ENCODE measurements at places on chromosomes 2 and 18.

DNA sequence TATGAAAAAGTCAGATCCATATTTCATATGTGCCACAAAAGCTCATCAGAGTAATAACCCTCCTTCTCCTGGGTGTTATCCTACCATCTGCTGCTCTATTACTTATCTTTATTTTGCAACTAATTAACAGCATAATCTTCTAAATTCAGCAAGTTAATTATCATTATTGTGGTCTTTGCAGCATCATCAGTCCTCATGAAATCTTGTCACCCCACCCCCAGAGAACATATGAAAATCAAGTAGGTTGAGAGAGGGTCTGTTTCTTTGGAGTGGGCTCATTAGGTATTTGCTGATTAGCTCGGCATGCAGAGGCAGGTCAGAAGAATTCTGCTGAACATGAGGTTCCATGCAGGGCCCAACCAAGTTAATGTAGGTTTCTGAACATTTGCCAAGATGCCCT, 64.8 kb downstream of the ATF2 start:
- DNase-seq: no peak

GRCh38 chr18:59002974-59003594, 136.6 kb upstream of the SEC11C start:
- DNase-seq: no peak

DNA sequence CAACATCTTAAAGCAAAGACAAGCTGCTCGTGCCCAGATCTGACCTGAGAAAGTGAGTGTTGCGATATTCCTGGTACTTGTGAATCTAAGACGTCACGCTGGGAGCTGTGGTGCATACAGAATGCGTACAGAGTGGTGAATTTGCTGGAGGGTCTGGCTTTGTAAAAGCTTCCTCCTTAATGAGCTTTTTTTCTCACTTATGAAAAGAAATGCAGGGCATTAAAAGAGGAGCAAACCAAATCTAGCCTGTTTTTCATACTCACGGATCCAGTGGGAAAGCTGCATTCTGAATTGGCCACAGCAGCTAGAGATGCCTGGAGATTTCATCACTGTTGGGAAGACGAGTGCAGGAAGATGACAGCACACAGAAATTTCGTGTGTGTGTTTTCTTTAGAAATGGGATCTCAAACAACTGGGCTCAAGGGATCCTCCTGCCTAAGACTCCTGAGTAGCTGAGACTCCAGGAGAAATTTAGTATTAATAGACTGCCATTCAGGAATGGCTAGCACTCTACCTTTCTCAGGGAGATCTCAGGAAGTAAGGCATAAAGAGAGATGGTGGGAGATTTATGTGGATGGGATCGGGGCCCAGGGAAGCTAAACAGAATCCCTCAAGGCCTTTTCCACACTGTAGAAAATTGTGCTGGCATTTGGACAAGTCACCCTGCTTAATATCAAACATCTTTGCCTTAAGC, 181.3 kb downstream of the ALPK2 start:
- DNase-seq: no peak

GRCh38 chr2:39216346-39217191, 27.2 kb downstream of the CDKL4 start:
- DNase-seq: no peak

DNA sequence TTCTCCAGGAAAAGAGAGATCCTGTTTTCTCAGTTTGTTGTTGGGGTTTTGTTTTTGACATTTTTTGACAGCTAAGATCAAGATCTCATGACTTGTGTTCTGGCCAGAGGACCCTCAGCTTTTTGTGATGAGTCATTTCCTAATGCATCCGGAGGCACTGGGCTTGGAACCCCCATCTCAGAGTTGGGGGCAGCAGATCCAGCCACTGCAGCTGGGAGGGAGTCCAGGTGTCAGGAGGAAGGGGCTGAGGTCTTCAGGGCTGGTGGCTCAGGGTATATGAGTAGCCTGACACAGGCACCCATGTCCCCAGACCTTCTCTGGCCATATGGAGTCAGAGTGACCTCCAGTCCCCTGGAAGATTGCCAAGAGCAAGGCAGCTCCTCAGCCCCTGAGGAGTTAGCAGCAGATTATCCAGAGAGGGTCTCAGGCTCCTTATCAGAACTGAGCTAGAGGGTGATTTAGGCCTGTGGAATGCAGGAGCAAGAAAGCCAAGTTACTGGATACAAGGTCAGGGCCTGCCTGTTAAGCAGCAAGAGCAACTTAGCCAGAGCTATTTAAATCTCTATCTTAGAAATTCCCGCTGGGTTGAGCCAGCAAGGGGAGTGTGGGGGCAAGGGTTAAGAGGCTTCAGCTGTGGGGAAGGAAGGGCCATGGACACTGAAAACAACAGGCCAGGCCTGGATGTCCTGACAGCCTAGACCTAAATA, 62.4 kb downstream of the TANC1 start:
- DNase-seq: no peak

- DNase-seq: no peak
Measured at GRCh38 chr2:105487142-105488069, 88.6 kb upstream of the FHL2 start.

GRCh38 chr18:59143441-59143840, 3.8 kb downstream of the SEC11C start:
- DNase-seq: no peak

DNA sequence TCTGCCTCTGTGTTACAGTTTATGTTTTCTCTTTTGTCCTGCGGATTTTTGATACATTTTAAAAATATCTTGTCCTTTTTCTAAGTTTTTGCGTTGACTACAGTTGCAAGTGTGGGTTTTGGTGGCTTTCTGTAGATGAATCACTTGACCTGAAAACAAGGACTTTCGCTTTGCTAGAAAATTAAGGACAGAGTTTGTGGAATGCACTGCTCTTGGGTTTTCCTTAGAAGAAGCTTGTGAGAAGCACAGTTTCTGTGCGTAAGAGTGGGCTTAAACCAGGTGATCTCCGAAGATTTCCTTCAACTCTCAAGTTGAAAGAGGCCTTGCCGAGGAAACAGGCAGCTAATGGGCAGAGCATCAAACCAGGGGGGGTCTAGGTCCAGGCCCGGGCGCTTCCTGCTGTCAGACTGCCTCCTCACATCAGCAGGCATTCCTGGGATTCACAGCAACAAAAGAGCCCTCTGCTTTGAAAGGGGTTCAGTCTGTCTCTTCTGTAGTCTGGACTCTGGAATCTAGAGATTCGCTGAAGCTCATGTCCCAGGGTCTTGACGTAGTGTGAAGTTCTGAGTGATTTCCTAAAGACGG, 17.3 kb downstream of the NCK2 start:
- DNase-seq: no peak

DNA sequence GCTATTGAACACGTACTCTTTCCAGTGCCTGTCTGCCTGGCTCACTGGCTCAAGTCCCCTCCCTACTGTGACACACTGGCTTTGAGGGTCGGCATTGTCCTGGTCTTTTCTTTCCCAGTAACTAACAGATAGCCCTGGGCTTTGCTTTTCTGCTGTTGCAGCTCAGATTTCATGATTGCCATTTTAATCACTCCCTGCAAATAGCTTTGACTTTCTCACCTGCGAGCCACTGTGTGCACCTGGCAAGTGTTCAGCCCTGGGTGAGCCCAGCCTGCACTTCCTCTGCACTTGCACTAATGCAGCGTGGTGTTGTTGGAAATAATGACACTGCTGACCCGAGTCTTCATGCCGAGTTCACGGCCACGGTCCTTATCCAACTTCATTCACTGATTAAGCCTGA, 52.9 kb downstream of the DCDC2C start:
- no peak for DNase-seq

GRCh38 chr2:10240911-10241610, 61.6 kb upstream of the HPCAL1 start:
- DNase-seq: no peak

GRCh38 chr2:177265824-177266817, 1.6 kb upstream of the NFE2L2 start:
- DNase-seq: no peak

DNA sequence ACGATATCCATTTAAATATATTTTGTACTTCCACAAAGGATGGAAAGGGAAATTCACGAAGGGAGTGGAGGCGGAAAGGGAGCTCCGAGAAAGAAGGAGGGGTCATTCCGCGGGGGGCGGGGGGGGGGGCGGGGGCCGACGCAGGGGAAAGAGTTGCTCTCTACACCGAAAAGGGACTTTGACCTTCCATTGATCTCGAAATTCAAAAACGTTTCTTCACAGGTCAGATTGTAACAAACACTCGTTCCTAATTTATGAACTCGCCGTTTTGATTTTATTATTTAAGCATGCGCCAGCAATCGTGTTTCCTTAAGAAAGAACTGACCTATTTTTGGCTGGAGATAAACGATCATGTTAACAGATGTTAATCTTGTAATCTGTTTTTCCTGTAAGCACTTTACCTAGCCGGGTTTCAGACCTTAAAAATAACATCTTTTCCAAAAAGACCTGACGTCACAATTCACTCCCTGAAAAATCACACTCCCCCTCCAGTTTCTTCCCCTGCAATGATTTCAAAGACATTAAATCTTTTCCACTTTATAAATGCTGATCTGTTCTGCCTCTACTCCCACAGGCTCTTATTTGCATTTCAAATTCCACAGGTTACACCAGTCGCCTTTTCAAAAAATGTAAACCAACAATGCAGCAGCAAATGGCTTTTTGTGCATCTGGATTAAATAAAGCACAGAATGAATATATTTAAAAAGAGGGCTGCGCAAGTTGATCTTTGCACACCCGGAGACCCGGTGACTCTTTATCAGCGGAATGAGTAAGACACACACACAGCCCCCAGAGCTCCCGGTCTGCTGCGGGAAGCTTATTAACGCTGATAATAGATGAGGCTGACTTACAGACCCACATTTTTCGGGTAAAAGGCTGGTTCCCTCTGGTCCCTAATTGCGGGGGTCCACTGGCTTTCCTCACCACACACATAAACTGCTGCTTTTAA, 1.6 kb downstream of the ZNF516 start:
- DNase-seq: no peak

DNA sequence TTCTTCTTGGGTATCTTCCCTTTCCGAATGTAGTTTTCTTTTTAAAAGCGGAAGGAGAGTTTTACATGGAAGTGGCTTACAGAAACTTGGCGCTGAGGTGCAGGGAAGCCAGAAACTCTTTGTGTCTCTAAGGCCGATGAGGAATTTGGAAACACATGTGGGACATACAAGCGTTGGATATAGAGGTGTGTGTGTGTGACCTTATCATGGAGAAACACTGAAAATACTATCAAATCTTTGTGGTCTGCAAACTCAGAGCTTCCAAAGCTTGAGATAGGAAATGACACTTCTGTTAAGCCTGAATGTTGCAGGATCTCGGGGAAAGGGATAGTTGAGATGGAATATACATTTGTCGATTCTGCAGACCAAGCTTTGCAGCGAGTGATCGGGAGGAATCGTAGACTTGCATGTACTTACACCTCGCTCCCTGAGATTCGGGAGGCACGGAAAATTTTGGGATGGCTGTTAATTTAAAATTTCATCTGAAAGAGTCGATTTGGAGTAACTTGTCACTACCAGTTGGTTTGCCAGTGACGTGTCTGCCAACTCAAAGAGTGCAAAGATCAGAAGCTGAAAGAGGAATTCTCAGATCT, 1.0 kb downstream of the NAB1 start:
- DNase-seq: no peak

- DNase-seq: no peak
Measured at GRCh38 chr2:147628971-147629421, 215.8 kb upstream of the ACVR2A start.

- DNase-seq: no peak
Measured at GRCh38 chr2:186274936-186275575, 211.0 kb upstream of the ZC3H15 start.

DNA sequence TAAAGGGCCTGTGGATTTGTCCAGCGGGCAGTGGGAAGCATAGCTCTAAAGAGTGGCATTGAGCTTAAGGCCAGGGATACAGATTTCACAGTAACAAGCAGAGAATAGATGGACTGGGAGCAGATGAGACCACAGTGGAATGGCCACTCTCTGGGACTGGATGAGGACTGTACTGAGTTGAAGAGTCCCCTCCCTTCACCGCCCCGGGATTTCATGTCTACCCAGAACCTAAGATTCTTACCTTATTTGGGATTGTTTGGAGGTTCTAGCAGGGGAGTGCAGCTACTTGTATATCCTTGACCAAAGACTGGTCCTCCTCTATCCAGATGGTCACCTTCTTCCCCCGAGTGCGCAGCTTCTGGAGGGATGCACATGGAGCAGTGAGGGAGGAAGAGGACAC, 28.0 kb upstream of the EFEMP1 start:
- no peak for DNase-seq

GRCh38 chr2:192535956-192536921, 341.5 kb upstream of the TMEFF2 start:
- DNase-seq: no peak

DNA sequence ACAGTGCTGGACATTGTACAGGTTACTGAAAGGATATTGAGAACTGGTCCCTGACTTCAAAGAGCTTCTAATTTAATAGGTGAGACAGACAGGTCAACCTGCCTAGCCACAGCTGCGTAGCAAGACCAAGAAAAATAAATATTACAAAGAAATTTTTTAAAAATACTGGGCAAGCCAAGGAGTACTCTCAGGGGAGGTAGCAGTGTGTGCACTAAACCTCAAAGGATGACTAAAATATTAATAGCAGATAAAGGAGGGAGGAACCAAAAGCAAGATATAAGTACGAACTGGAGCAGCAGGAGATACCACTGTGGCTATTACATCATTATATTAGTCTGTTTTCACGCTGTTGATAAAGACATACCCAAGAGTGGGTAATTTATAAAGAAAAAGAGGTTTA, 14.9 kb downstream of the SCG2 start:
- DNase-seq: no peak

DNA sequence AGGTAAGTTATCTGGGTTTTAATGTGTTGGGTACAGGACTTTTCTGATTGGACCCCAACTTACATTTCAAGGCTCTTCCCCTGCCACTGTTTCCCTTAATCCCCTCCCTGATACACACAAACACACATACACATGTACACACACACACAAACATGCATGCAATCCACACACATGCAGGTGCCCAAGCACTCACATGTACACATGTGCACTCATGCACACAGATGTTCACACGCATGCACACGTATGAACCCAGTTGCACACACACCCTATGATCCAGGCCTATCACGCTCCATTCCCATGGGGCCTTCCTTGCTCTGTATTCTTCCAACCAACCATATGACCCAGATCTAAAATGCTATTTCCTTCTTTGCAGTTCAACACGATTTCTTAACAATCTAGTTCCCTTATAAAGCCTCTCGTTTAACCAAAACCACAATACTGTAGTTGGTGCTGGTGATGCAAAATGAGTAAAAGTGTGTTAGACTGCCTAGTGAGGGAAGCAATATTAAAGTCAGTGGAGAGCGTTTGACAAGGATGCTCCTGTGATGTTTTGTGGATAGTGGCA, 11.1 kb downstream of the SERPINB8 start:
- no peak for DNase-seq

- DNase-seq: no peak
Measured at GRCh38 chr18:77005651-77006195, 126.9 kb downstream of the MBP start.

- no peak for DNase-seq
Measured at GRCh38 chr2:226308986-226309385, 490.6 kb downstream of the IRS1 start.
